AG04450 (cell line): ENCODE measurements at places on chromosomes 16 and 17. TPM values are rescaled to one million over a fixed set of nuclear protein-coding genes. Genes with fewer than 3 reads are reported as not detected.

- DNase-seq: no peak
These were observed 587 bp downstream of the RNF157 start for GRCh38 chr17:76239538-76240274.

- DNase-seq: no peak
These were observed 33.3 kb downstream of the JPH3 start for GRCh38 chr16:87635541-87636049.

DNA sequence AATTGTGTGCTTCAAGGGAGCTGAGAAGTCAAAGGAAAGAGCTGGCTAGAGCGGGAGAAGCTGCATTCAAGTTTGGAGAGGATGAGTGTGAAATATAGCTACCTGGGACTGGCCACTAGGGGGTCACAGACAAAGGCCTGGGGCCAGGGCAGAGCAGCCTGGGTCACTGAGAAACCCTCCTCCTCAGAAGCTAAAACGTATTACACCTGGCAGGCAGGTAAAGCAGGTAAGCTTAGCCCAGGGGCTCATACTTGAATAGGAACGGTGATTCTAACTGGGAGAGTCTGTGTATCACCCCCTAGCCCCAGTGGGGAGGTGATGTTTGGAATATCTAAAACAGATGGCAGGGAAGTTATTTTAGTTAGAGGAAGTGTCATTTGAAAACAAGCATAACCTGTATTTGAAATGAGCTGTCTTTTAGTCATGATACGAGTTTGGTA, 6.8 kb downstream of the KRT37 start:
- no peak for DNase-seq

GRCh38 chr16:17748044-17748719, 277.4 kb upstream of the XYLT1 start:
- DNase-seq: no peak

DNA sequence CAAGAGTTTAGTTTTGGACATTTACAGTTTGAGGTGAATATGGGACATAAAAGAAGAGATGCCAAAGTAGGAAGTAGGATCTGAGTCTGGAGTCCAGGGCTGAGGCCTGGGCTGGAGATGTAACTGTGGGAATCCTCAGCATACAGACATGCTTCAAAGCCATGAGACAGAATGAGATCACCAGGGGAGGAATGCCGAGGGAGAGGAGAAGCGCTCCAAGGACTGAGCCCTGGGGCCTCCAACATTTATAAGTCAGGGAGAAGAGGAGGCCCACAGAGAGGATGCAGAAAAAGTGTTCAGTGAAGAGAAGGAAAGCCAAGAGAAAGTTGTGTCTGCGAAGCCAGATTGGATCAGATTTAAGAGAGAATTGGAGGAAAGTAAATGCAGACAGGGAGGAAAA, 277.5 kb upstream of the MYOCD start:
- peak; percentile 54 for DNase-seq

DNA sequence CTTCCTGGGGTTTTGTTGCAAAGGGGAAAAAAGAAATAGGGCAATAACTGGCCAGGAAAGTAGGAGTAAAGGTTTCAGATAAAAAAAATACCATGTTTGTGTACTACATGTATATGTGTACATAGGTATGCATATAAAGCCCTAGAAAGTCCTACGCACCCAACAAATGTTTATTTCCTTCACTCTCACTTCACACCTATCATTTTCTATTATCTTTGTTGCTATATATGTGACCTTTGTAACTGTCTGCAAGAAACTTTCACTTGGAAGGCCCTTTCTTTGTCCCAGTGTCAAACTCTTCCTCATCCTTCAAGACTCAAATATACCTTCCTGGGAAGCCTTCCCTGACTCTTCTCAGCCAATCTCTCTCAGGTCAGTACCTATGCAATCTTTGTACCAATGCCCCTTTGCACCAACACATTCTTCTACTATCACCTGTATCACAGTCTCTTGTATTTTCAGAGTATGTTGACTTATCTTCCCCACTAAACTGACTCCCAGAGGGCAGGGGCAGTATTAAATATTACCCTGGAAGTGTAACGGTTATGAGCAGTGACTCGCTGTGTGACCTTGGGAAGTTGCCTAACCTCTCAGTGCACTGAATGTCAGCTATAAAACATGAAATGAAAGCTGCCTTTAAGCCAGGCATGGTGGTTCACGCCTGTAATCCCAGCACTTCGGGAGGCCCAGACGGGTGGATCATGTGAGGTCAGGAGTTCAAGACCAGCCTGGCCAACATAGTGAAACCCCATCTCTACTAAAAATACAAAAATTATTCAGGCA, 6.5 kb downstream of the XPO6 start:
- DNase-seq: no peak

GRCh38 chr17:50588391-50589049, 28.0 kb downstream of the CACNA1G start:
- DNase-seq: no peak

- no peak for DNase-seq
These were observed 218.1 kb upstream of the KCNJ16 start for GRCh38 chr17:69856946-69857345.

GRCh38 chr17:73096211-73096610, 3.7 kb upstream of the SLC39A11 start:
- DNase-seq: no peak

- DNase-seq: peak; percentile 88
These were observed 49.7 kb downstream of the TUBD1 start for GRCh38 chr17:59842901-59843652.

GRCh38 chr17:44310609-44311376, 2.4 kb downstream of the RUNDC3A start:
- no peak for DNase-seq

DNA sequence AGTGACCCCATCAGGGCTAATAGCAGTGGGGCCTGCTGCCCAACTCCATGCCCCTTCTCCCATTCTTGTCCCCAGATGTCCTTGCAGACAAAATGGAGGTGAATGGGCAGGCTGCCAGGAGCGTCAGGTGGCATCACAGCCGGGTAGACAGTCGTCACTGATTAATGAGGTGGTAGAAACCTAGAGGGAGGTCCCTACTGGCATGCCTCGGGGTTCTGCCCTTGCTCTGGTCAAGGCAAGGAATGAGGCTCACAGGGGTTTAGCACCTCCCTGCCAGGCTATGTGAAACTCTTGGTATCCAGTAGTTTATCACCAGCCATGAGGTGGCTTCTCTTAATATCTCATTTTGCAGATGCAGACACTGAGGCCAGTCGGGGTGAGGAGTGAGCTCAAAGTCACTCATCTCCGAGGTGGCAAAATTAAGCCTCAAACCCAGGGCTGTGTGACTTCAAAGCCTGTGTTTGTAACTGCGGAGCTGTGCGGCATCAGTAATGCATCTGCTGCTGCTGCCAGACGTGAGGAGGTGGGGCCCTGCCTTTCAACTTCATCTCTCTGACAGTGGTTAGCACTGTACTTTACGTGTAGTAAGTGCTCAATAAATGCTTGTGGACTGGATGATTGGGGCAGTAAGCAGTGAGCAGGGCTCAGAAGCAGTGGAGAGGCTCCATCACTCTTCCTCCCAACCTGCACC, 21.3 kb downstream of the RAI1 start:
- no peak for DNase-seq

DNA sequence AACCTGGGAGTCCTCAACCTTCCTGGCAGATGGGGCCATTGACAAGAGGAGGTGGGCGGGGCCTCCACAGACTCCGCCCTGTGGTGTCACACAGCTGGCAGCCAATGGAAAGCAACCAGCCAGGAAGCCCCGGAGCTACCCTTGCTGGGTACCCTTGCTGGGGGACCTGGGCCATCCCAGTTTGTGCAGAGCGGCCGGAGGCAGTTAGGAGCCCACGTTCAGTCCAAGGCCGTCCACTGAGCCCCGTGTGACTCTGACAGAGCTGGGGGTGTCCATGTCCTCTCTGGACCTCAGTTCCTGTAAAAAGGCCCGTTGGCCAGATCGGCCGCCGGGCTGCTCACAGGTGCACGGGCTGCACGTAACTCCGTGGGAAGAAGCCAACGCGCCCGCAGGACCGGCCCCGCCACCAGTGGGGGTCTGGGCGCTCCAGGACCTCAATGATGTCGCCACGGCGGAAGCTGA, 17.1 kb upstream of the FAM83G start:
- DNase-seq: no peak

GRCh38 chr17:72432881-72433280, 312.1 kb downstream of the SOX9 start:
- DNase-seq: no peak

- no peak for DNase-seq
These were observed at the start of gene LGALS9 for GRCh38 chr17:27630607-27631410. Gene LGALS9 (plus strand): TSS chr17:27631188. CDS start chr17:27631266, 78 bp downstream.

- DNase-seq: no peak
These were observed 557.7 kb downstream of the MAF start for GRCh38 chr16:79042886-79043285.

DNA sequence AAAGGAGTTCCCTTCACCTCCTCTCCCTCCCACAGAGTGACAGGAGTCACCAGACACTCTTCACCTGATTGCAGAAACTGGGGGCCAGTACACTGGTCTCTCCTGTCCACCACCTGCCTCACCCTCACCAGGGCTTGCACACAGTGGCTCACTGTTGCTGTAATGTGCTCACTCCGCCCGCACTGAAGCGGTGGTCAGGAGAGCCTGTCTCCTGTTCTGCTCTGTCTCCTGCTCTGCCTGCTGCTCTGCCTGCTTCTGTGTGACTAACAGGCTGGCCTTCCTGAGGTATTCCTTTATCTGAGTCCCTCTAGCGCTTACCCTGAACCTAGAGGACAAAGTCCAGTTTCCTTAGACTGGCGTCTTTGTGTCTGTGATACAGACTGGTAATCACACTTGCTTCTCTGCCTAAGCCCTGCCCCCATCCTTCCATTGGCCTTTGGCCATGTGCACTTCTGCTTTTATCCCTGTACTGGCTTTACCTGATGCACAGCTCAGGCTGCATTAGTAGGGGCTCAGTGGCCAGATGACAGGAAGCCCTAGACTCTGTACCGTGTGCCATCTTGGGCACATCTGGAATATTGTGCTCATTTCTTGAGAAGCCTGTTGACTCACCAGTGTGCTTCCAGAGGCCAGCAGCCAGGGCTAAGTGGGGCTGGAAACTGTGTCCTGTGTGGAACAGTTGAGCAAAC, 13.3 kb downstream of the PROCA1 start:
- no peak for DNase-seq

DNA sequence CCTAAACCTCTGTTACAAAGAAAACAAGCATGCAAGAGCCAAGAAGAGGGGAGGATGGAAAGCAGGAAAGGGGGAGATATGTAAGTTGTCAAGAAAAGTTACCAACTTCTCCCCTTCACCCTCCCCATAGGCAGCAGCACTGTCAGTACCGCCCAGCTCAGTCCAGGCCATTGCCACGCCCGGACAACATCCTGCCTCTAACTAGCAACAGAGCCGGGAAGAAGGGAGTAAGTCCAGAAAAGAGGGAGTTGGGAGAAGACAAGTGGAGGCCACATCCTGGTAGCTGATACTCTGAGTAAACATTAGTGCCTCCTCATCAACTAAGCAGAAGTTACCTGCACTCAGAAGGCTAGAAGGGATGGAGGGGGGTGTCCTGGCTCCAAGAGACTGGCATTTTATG, 113.6 kb downstream of the SMG6 start:
- no peak for DNase-seq

- DNase-seq: no peak
These were observed 126.4 kb downstream of the KCNJ2 start for GRCh38 chr17:70295731-70296130.

DNA sequence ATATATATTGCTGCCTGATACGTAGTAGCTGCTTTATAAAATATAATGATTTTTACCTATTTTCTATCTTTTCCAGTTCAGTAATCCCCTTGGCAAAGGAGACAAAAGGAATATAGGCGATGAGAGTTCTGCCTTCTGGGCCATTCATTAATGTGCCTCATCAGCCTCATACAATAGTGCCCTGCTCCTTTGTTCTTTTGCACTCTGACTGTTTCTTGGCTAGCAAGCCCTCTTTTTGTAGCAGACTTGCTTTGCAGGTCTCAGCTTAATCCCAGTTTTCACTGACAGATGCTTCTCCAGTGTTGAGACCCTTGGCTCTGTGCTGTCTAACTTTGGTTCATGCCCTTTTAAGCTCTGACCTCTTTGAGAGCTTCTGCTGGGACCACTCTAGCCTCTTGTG, 10.4 kb downstream of the HSD17B2 start:
- DNase-seq: no peak

- DNase-seq: no peak
These were observed 831 bp downstream of the RPL13 start for GRCh38 chr16:89561142-89561883.

- DNase-seq: no peak
These were observed 4.1 kb downstream of the FOXJ1 start for GRCh38 chr17:76137001-76137350.

GRCh38 chr17:76734080-76734840, 2.9 kb downstream of the SRSF2 start:
- DNase-seq: no peak

DNA sequence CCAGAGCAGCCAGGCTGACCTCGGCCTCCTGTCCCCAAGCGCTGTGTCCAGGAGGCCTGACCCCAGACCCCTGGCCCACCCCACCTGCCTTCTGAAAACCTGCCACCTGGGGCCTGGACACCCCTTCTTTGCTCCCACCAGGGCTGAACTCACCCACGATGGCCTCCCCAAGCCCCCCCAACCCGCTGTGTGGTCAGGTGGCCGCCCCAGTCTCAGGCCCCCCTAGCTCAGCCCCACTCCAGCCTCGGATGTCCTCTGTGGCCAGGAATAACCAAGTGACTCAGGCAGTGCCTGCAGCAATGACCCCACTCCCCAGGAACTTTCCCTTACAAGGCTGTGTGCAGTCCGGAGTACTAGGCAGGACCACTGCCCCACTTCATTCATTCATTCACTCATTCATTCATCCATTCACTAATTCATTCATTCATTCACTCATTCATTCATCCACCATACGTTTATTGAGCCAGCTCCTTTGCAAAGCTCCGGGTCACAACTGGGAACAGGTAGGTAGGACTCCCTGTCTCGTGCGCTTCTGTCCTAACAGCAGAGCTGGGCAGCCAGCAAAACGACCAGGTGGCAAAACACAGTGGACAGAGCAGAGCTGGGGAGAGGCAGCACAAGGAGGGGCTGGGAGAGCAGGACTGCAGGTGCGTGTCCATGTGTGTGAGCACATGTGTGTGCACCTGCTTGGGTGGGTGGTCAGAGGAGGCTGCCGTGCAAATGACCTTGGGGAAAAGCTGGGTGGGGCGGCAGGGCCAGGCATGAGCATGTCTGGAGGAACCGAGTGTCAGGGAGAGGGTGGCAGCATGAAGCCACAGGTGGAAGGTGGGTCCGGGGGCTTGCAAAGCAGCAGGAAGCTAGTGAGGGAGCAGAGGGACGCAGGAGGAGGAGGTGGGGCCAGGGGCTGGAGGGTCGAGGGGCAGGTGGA, 75.8 kb upstream of the CBX4 start:
- no peak for DNase-seq

- no peak for DNase-seq
These were observed 372.2 kb upstream of the CDH5 start for GRCh38 chr16:65994291-65994690.

GRCh38 chr17:29042679-29043538, at the start of gene PIPOX:
Gene PIPOX (plus strand): TSS chr17:29043141. CDS start chr17:29043226, 85 bp downstream.
- DNase-seq: no peak

GRCh38 chr16:23827057-23827456, 8.7 kb upstream of the PRKCB start:
- no peak for DNase-seq

The TAT gene
- not detected in 2 replicates for polyA plus RNA-seq

The KRT12 gene
- not detected in 2 replicates for polyA plus RNA-seq

The PLA2G10 gene
- polyA plus RNA-seq: not detected in 2 replicates

The GNG13 gene
- polyA plus RNA-seq: not detected in 2 replicates

The CD7 gene
- polyA plus RNA-seq: 0.11 TPM in 2 replicates

The GJD3 gene
- polyA plus RNA-seq: 0.41 and 0.97 TPM in 2 replicates

The SNX20 gene
- polyA plus RNA-seq: not detected in 2 replicates

The LGALS9B gene
- polyA plus RNA-seq: not detected in 2 replicates

The TUBB3 gene
- 129 and 173 TPM in 2 replicates for polyA plus RNA-seq

The CRYBA1 gene
- polyA plus RNA-seq: not detected in 2 replicates

The RGS11 gene
- polyA plus RNA-seq: 0.30 and 0.33 TPM in 2 replicates

The SPDYE4 gene
- not detected in 2 replicates for polyA plus RNA-seq

The UTS2R gene
- polyA plus RNA-seq: not detected in 2 replicates

The SDK2 gene
- polyA plus RNA-seq: 0.01 TPM in 2 replicates

The NTHL1 gene
- 10.7 and 14.5 TPM in 2 replicates for polyA plus RNA-seq

The TOX3 gene
- polyA plus RNA-seq: not detected in 2 replicates
